ENCODE measurements at places on chromosomes 12 and 14.
A peak's percentile ranks its signal among the peaks of the same experiment; 100 is the strongest.

DNA sequence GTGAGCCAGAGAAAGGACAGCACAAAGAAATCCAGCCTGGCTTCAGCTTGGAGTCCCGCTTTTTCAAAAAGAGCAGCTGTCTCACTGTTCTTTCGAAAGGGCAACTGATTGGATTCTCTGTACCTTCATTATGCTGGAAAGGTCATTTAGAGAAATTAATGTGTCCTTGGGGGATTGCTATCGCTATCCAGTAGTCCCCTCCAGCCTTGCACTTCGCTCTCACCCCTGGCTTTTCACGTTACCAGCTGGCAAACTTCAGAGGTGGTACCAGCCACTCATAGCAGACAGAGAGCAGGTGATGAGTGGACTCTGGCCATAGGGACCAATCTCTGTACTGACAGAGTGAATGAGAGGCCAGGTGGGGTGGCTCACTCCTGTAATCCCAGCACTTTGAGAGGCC, 11.8 kb upstream of the NUAK1 start:
- DNase-seq, result no peak

DNA sequence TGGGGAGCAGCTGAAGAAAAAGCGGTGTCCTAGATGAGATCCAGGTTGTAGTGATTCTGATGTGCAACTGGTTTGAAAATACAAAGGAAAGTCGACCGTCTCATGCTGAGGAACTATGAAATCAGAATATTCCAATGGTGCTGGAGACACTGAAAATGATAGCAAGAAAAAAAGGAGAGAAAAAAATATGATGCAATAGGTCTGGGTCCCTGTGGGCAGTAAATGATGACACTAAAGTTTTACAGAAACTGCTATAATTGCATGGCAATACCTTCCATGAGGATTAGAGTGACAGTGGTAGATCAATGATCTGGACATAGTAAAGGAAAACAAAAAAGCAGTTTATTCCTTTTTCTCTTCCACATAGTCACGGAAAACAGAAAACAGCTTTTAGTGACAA, 2.3 kb downstream of the PYM1 start:
- DNase-seq, result no peak

- no peak for DNase-seq
These were observed 1030.5 kb upstream of the TMEM132C start for GRCh38 chr12:127236491-127236890.

GRCh38 chr12:106254724-106255123, 6.9 kb upstream of the CKAP4 start:
- DNase-seq, result no peak

DNA sequence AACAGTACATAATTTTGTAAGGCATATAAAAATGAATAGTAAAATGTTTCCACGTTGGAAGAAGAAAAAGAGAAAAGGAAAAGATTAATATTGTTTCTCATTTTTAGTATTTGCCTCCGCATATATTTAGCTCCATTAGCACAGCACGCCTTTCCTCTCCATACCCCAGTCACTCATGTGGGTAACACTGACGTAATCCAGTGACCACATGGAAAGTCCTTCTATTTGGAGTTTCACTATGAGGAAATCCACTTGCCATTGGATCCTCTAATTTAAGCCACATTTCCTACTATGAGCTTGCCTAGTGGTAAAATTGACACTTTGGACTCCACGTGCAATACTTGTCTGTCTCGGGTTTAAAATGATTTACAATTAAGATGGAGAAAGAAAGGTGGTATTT, 5.7 kb upstream of the SLCO1A2 start:
- DNase-seq, result no peak

DNA sequence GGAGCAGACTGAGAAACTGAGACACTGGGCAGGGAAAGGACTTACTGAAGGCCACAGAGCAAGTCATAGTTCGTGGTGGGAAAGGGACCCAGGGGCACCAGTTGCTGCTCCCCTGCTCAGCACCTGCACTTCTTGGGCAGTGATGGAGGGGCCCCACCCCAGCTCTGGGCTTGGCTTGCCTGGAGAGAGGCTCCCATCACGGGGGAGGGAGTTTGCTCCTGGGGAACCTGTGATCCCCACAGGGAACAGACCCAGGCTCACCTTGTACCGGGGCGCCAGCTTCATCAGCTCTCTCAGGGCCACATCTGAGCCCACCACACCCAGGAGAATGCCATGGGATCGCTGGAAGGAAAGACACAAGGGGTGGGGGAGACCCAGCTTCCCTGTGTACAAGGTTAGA, 39.8 kb downstream of the CACNA2D4 start:
- no peak for DNase-seq

DNA sequence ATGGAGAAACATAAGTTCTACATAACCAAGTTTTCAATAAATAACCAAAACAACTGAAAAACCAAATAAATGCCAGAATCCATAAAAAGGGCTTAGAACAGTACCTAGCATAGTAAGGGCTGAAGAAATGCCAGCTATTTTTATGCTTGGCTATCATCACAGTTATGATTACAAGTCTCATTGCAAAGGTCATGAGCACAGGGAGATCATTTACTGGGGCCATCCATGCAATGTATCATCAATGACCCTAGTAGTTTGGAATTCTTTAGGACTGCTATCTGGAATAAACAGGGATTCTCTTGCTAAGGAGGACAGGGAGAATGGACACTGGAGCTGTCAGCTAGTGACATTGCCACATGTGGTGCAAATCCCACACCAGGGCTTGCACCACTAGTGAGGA, 92.5 kb upstream of the NAP1L1 start:
- no peak for DNase-seq

DNA sequence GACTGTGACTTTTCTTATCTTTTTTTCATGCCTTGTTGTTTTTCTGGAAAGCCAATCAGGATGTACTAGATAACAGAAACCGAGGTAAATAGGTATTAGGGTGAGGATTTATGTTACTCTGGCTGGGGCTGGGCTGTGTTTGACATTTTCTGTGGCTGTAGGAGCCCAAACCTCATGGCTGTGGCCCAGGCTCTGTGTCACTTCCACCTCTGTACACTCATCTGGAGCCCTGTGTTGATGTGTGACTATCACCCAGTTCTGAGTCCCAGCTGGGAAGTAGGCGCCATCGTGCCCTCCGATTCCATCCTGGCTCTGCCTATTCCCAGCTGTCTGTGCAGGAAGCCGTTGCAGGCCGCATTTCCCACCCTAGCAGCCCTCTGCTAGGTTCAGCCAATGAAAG, 1.6 kb upstream of the HHIPL1 start:
- DNase-seq, result no peak

GRCh38 chr14:100784523-100785337, 41.2 kb upstream of the MEG3 start:
- no peak for DNase-seq

- peak; percentile 9 for DNase-seq
These were observed 6.7 kb upstream of the CACNA2D4 start for GRCh38 chr12:1924996-1925683.

DNA sequence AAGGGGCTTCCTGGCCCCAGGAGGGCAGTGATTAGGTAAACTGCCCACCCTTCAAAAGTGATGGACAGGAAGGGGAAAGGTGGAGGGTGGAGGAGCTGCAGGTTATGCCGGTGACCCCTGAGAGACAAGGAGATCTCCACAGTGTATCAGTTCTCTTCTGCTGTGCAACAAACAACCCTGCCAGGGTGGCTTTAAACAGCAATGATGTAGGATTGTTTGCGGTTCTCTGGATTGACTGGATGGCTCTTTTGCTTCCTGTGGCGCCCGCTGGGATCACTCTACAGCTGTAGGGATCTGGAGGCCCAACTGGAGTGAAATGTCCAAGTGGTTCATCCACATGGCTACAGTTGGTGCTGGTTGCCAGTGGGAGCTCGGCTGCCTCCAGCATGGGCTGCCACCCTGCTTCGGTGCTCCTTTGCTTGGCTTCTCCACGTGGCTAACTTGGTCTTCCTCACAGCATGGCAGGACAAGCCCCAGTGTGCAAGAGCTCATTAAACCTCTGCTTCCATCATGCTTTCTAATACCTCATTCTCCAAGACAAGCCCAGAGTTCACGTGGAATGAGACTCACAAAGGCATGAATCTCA, 8.6 kb upstream of the ANKRD9 start:
- DNase-seq, result no peak

DNA sequence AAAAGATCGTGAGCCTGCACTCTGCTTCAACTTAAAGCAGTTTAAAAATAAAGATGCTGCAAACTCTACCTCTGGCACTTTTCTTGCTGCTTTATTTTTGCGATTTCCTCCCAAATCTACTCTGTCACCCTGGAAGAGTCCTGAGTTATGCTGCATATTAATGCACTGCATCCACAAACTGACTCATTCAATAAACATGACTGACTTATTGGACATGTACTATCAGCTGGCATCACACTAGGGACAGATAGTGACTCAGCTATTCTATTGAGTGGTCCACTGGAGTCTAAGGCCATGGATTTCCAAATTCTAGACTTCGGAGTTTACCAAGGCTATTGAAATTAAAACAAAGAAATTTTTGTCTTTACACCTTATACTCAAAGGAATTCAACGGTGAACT, 90.7 kb upstream of the PTPRR start:
- no peak for DNase-seq

Data from progenitor cell of endocrine pancreas (in vitro differentiated cells).